ENCODE measurements at places on chromosomes 12 and 14. TPM values are rescaled to one million over a fixed set of nuclear protein-coding genes. Genes with fewer than 3 reads are reported as not detected.

Gene FAM186B
- total RNA-seq, result 0.12 TPM

Gene MDGA2
- 0.12 TPM for total RNA-seq

Gene TAS2R42
- not detected for total RNA-seq

Gene NR1H4
- total RNA-seq, result not detected

Gene CLEC9A
- not detected for total RNA-seq

Gene DDIT3
- total RNA-seq, result 89.6 TPM

Gene SOAT2
- not detected for total RNA-seq

Gene DEGS2
- 0.12 TPM for total RNA-seq

Gene KRT1
- total RNA-seq, result not detected

Gene BATF
- total RNA-seq, result 0.12 TPM

Gene KRT75
- not detected for total RNA-seq

Gene TEX22
- 0.23 TPM for total RNA-seq

Gene OR9K2
- total RNA-seq, result not detected

Gene SLC17A8
- not detected for total RNA-seq

Gene INF2
- 30.9 TPM for total RNA-seq

Gene CLEC7A
- not detected for total RNA-seq

Gene AVPR1A
- total RNA-seq, result not detected

Gene C1RL
- 35.3 TPM for total RNA-seq

Gene GPX2
- total RNA-seq, result not detected

Gene OR4E2
- total RNA-seq, result not detected
